ENCODE measurements at places on chromosomes 12 and 14.

DNA sequence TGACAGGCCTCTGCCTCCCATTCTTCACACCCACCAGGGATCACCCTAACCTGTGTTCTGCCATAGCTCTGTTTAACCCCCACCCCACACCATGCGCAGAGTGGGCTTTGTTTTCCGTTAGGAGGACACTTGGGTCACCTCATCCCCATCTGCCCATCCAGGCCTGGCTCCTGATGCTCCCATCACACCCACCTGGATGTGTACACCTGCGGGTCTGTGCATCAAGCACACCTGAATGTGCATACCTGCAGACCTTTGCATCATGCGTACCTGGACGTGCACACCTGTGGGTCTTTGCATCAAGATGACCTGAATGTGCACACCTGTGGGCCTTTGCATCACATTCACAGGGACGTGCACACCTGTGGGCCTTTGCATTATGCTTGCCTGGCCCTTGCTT lies 835.8 kb upstream of the TMEM132C start:
- DNase-seq = no peak

- DNase-seq = no peak
Measured at GRCh38 chr12:127711108-127711507, 555.9 kb upstream of the TMEM132C start.

- DNase-seq = no peak
Measured at GRCh38 chr12:57219205-57219992, 2.8 kb downstream of the NXPH4 start.

DNA sequence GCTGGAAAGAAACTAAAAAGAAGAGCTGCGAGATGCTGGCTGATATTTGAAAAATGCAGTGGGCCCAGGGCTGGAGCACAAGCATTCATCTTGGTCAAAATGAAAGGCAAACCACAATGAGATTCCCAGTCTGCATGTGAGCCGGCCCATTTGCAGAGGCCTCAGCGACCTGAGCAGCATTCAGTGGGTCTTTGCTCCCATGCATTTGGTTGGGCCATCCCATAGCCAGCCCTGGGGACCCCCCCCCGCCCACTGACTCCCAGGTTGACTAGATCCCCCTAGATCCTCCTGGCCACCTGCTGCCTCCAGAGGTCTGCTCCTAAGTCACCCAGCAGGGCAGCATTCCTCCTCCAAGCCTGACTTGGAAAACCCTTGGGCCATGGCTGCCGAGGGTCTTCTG lies 59.8 kb downstream of the PRMT8 start:
- DNase-seq = no peak

DNA sequence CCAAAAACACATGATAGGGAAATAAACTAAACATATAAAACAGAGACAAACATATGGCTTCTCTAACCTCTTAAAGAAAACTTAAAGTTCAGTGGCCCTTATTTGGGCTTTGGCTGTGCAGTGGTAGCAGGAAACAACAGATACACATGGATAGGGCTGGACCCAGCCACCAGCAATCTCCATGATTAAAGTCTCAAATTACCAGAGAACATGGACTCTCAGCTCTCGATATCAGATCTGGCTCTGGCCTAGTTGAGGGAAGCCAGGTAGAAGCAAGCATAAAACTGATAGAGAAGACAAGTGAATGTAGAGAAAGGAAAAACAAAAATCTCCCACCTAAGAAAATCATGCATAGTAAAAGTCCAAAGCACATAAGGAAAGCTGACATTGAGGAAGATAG lies 164.8 kb downstream of the ITPR2 start:
- no peak for DNase-seq

All from CD8-positive, alpha-beta memory T cell (primary cell).